ENCODE measurements at places on chromosomes 4 and X. TPM values are rescaled to one million over a fixed set of nuclear protein-coding genes. Genes with fewer than 3 reads are reported as not detected.

The UBA1 gene
- 189 TPM for total RNA-seq

- no peak overlapping the region for H3K27ac ChIP-seq
- DNase-seq = no peak
- H3K36me3 ChIP-seq = peaks cover 33% of the 10 kb centered on the region
- no peak overlapping the region for H3K4me3 ChIP-seq
- peaks cover 3% of the 10 kb centered on the region for H3K4me1 ChIP-seq
- no peaks in the 10 kb centered on the region for H3K27me3 ChIP-seq
Observed at GRCh38 chr4:73075832-73076231, 6.3 kb upstream of the COX18 start.

- no peaks in the 10 kb centered on the region for H3K36me3 ChIP-seq
- no peaks in the 10 kb centered on the region for H3K4me1 ChIP-seq
- DNase-seq = no peak
- no peaks in the 10 kb centered on the region for H3K27me3 ChIP-seq
- no peak overlapping the region for H3K4me3 ChIP-seq
Observed at GRCh38 chr4:87153078-87153870, 67.1 kb downstream of the KLHL8 start.

The MAGIX gene
- total RNA-seq = 1.5 TPM

GRCh38 chr4:4800646-4801408, 58.6 kb upstream of the MSX1 start:
- no peak overlapping the region for H3K4me3 ChIP-seq
- peaks cover 3% of the 10 kb centered on the region for H3K27me3 ChIP-seq

DNA sequence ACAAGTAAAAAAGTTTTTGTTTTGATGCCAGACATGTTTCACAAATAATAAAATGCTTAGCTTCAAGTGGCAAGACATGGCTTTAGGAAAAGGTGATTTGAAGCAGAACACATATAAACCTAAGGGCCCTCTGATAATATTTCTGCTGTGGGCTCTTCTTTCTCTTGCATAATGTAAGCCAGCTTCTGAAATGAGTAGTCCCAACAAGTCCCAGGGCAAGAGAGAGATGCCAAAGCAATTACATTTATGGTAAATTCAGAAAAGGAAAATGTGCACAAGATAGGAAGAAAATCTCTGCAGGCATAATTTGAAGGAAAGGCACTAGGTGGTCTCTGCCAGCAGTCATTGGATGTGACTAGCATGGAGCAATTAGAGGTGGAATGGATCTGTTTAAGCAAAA, 170.8 kb upstream of the GALNT7 start:
- no peak for DNase-seq
- no peak overlapping the region for H3K27ac ChIP-seq
- peaks cover 6% of the 10 kb centered on the region for H3K27me3 ChIP-seq
- H3K4me1 ChIP-seq = no peaks in the 10 kb centered on the region

- H3K27me3 ChIP-seq = no peaks in the 10 kb centered on the region
- H3K4me3 ChIP-seq = no peak overlapping the region
- H3K27ac ChIP-seq = no peak overlapping the region
- H3K36me3 ChIP-seq = no peaks in the 10 kb centered on the region
- no peak for DNase-seq
- H3K4me1 ChIP-seq = no peaks in the 10 kb centered on the region
Observed at GRCh38 chr4:33577791-33578190, 2666.5 kb downstream of the ARAP2 start.

GRCh38 chr4:73007526-73008100, 61.9 kb downstream of the COX18 start:
- no peak overlapping the region for H3K27ac ChIP-seq
- H3K4me3 ChIP-seq = no peak overlapping the region
- no peak for DNase-seq
- no peaks in the 10 kb centered on the region for H3K4me1 ChIP-seq

DNA sequence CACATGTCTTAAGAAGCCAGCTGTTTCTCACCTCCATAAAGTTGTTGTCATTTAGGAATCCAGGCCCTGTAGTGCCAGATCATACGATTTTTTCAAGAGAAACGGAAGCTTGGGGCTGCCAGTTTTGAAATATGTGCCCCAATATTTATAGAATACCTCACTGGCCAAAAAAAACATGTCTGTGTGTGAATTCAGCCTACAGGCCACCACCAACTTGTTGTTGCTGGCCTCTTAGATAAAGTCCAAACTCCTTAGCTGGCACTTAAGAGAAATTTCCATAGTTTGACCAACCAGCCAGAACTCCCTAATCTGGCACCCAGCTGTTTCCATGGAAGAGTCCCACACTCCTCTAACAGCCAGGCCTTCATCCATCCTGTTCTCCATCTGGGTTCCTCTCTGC, 74.1 kb downstream of the WDR19 start:
- H3K27me3 ChIP-seq = no peaks in the 10 kb centered on the region
- H3K27ac ChIP-seq = no peak overlapping the region
- DNase-seq = no peak
- H3K4me1 ChIP-seq = no peaks in the 10 kb centered on the region
- H3K4me3 ChIP-seq = no peak overlapping the region
- no peaks in the 10 kb centered on the region for H3K36me3 ChIP-seq

DNA sequence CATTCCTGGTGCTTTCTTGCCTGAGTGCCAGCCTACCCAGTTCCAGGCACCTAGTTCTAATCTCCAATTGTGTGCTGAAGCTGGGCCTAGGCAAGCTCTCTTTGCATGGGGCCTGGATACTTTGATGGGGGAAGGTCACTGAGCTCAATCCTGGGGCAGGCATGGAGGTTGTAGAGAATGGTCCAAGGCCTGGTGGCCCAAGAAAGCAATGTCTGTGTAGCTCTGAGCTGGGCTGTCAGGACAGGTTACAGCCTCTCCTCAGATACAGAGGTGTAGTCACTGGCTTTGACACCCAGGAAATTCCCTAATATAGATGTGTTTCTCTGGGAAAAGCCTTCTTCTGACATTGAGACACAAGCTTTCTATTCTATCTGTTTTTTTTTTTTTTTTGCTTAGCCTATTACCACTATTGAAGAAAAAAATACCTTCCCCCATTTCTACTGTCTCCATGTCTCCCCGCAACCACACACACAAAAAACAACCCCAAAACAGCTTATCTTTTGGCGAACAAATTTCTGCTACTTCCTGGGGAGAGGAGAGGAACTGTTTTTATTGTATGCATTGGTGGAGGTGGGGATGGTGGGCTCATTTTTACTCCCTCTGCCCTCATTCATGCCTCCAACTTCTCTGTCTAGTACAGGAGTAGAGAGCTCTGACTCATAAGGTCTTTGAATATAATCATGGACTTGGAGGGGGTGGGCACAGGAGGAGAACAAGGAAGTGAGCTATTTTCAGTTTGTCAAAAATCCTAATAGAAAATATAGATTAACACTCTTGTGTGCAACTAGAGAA, 66.7 kb upstream of the DHX15 start:
- no peak for DNase-seq
- H3K4me1 ChIP-seq = no peaks in the 10 kb centered on the region
- H3K27me3 ChIP-seq = peaks cover 6% of the 10 kb centered on the region

The ARHGAP24 gene
- not detected for total RNA-seq

The ADH1A gene
- not detected for total RNA-seq

GRCh38 chrX:153667281-153667955, 6.2 kb downstream of the PNCK start:
- peaks cover 12% of the 10 kb centered on the region for H3K27me3 ChIP-seq
- peak overlapping the region; percentile 73 for H3K4me3 ChIP-seq
- peaks cover 9% of the 10 kb centered on the region for H3K4me1 ChIP-seq
- H3K27ac ChIP-seq = no peak overlapping the region

- H3K36me3 ChIP-seq = no peaks in the 10 kb centered on the region
- H3K4me1 ChIP-seq = peaks cover 2% of the 10 kb centered on the region
- no peak for DNase-seq
- no peak overlapping the region for H3K4me3 ChIP-seq
Observed at GRCh38 chr4:48960988-48961635, 25.0 kb upstream of the CWH43 start.

The TKTL2 gene
- not detected for total RNA-seq

The MND1 gene
- 37.4 TPM for total RNA-seq

DNA sequence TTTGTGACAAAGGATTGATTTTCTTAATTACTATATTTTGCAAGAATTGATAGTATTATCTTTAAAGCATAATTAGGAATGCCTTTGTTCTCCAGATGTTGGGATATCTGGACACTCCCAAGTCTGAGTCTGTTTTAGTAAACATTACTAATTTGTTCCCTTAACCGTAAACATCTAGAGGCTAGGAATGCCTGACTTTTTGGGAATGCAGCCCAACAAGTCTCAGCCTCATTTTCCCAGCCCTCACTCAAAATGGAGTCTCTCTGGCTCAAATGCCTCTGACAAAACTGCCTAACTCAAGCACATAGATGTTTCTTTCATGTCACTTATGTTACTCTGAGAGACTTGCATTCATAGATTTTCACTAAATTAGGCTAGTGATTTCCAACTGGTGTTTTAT, 297.0 kb upstream of the CLNK start:
- no peak overlapping the region for H3K27ac ChIP-seq
- H3K4me1 ChIP-seq = peaks cover 8% of the 10 kb centered on the region
- no peaks in the 10 kb centered on the region for H3K27me3 ChIP-seq
- no peak overlapping the region for H3K4me3 ChIP-seq
- DNase-seq = no peak
- H3K36me3 ChIP-seq = no peaks in the 10 kb centered on the region

- no peak overlapping the region for H3K4me3 ChIP-seq
- H3K27ac ChIP-seq = no peak overlapping the region
- H3K4me1 ChIP-seq = no peaks in the 10 kb centered on the region
- H3K36me3 ChIP-seq = no peaks in the 10 kb centered on the region
- DNase-seq = no peak
- H3K27me3 ChIP-seq = no peaks in the 10 kb centered on the region
Observed at GRCh38 chr4:163693211-163693610, 198.7 kb downstream of the TMA16 start.

GRCh38 chr4:167424341-167425256, 190.3 kb upstream of the SPOCK3 start:
- no peak overlapping the region for H3K4me3 ChIP-seq
- no peaks in the 10 kb centered on the region for H3K4me1 ChIP-seq
- no peak overlapping the region for H3K27ac ChIP-seq
- H3K36me3 ChIP-seq = no peaks in the 10 kb centered on the region

- H3K36me3 ChIP-seq = peaks cover 47% of the 10 kb centered on the region
- DNase-seq = no peak
- H3K4me3 ChIP-seq = no peak overlapping the region
- peaks cover 67% of the 10 kb centered on the region for H3K4me1 ChIP-seq
- H3K27me3 ChIP-seq = no peaks in the 10 kb centered on the region
Observed at GRCh38 chr4:37662861-37663390, 23.2 kb downstream of the RELL1 start.

The ANOS1 gene
- not detected for total RNA-seq

The KIF4A gene
- 41.3 TPM for total RNA-seq

The FRAS1 gene
- total RNA-seq = 0.08 TPM

DNA sequence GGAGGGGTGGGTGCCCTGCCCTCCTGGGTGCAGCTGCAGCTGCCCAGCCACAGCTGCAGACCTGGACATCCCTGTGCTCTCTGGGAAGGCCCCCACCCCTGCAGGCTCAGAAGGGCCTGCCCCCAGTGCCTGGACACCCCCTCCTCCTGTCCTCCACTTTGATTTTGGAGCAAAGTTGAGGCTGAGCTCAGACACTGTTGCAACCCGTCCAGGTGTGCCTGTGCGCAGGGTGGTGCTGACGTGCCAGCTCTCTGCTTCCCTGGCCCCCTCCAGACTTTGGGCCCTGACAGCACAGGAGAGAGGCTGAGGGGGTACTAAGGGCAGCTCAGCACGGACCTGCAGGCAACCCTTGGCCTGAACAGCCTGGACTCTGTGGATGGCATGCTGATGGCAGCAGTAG, 750.3 kb downstream of the ARAP2 start:
- no peak overlapping the region for H3K27ac ChIP-seq
- H3K4me3 ChIP-seq = no peak overlapping the region
- DNase-seq = no peak
- no peaks in the 10 kb centered on the region for H3K36me3 ChIP-seq

The CXCL8 gene
- total RNA-seq = not detected

GRCh38 chr4:81093720-81094401, 63.4 kb downstream of the BMP3 start:
- H3K36me3 ChIP-seq = no peaks in the 10 kb centered on the region
- no peak for DNase-seq
- no peak overlapping the region for H3K27ac ChIP-seq
- H3K27me3 ChIP-seq = no peaks in the 10 kb centered on the region

DNA sequence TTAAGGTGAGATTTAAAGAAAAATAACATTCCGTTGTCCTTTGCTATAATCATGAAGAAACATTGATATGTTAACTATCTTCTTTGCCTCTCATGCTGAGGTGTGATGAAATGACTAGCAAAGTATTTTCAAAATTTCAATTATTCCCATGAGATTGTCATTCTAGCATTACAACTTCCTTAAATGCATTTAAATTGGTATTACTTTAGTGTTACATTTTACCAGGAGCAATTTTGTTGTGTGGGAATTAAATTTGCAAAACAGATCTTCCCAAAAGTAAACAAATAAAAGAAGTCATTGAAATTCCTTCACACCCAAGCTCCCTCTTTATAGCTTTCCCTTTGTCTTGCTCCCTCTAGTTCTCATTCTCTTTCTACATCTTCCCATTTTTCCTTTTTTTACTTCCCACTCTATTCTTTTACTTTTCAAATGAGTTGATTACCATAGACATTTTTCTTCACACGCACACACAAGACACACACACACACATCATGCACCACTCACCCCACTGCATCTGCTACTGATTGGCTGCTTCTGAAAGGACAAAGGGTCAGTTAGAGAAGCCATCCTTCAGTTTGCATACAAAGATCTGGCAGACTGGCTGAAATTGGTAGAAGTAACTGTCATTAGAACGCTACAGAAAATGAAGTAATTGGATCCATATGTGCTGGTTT, 10.0 kb upstream of the APELA start:
- H3K4me3 ChIP-seq = no peak overlapping the region
- no peaks in the 10 kb centered on the region for H3K36me3 ChIP-seq
- no peaks in the 10 kb centered on the region for H3K4me1 ChIP-seq
- H3K27ac ChIP-seq = no peak overlapping the region
- no peak for DNase-seq

The HMX1 gene
- total RNA-seq = not detected

- no peaks in the 10 kb centered on the region for H3K27me3 ChIP-seq
- H3K4me1 ChIP-seq = peaks cover 4% of the 10 kb centered on the region
- no peaks in the 10 kb centered on the region for H3K36me3 ChIP-seq
- H3K4me3 ChIP-seq = no peak overlapping the region
- no peak for DNase-seq
Observed at GRCh38 chrX:68929332-68930150, 100.7 kb downstream of the EFNB1 start.

The IQCM gene
- total RNA-seq = not detected

GRCh38 chr4:8155048-8155447, 3.6 kb downstream of the ABLIM2 start:
- peaks cover 11% of the 10 kb centered on the region for H3K4me1 ChIP-seq
- DNase-seq = no peak

DNA sequence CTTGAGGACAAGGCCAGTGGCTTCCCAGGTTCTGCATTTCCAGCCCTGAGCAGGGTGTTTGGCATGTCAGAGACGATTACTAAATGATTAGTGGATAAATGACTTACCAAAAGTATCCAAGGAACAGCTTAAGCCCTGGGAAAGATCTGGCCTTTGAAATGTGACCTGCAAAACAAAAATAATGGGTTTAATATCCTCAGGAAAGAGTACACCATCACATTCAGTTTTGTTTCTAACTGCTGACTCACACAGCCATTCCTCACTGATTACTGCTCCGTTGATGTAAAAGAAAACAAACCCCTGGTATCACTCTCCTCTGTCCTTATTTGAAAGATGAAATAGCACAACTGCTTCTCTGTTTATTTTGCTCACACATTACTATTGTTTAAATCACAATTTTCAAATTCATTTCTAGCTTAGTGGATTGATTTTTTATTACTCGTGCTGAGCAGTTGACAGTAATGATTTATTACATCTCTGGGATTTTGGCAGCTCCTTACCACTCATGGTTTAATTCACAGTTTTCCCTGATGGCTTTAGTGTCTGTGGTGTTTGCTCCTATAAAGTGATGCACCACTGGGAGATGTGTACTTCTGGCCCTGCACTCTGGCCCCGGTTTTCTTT, 117.0 kb downstream of the CBLL2 start:
- H3K27ac ChIP-seq = no peak overlapping the region
- H3K4me3 ChIP-seq = no peak overlapping the region
- DNase-seq = no peak
- H3K27me3 ChIP-seq = no peaks in the 10 kb centered on the region

All from activated CD8-positive, alpha-beta T cell treated with anti-CD3 and anti-CD28 coated beads, Interleukin-2, amount 10 ng/mL, durations not matched to agents 7 days and 5 days (primary cell).